ENCODE measurements at places on chromosomes 5 and 9. TPM values are rescaled to one million over a fixed set of nuclear protein-coding genes. Genes with fewer than 3 reads are reported as not detected.

Gene PRKAA1
- 132 TPM for total RNA-seq

Gene KIF24
- total RNA-seq = 3.5 TPM

Gene GABRA1
- not detected for total RNA-seq

DNA sequence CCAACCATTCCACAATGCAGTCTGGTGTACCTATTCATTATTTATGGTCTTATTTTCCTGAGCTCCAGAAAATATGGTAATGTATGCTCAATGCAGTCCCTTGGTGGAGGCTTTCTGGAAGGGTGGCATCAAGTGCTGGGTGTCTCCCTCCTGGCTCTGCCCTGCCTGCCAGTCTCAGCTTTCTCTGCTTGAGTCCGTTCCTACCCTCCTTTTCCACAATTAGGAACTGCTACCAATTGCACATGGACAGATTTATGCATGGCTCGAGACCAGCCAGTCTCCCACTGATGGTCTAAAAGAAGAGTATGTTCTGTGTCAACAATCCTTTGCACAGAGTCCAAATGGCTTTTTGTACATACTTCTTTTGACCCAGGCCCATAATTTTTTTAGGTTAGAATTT lies 189.8 kb downstream of the TLE1 start:
- no peak for DNase-seq

Gene SERF1A
- 8.7 TPM for total RNA-seq

- no peak for DNase-seq
Observed at GRCh38 chr5:1779782-1780613, 19.6 kb downstream of the MRPL36 start.

DNA sequence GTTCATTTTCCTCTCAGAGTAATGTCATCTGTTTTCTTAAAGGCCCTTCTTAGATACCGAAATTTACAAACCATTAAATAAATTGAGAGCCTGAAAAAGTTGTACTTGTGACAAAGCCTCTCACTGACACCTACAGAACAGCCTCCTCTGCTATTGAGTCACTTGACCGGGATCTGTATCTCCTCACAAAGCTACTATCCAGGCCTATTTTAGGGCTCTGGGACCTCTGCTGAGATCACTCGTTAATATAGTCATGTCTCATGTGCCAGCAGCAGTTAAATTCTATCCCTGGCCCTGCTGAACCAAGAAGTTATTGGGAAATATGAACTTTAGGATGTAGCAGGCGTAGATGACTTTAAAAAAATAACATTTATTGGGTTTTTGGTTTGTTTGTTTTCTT lies 31.1 kb downstream of the FBXO38 start:
- no peak for DNase-seq

Gene IL33
- 7.3 TPM for total RNA-seq

Gene SLF1
- total RNA-seq = 16.0 TPM

Gene SV2C
- not detected for total RNA-seq

Gene ARL10
- 13.4 TPM for total RNA-seq

DNA sequence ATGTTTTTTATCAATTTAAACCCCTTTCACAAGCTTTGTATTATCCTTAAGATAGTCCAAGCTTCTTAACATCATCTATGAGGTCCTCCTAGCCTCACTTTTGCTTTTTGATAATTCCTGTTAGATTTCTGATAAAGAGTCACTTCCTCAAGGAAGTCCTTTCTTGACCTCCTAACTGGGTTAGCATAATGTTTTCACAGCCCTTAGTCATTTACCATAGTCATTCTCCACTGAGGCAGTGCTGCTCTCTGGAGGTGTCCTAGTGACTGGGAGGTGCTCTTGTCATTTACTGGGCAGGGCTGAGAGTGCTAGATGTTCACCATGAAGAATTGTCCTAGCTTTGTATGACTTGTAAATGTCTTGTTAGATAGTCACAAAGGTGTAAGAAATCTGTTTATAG lies 26.4 kb downstream of the TNPO1 start:
- DNase-seq = no peak

DNA sequence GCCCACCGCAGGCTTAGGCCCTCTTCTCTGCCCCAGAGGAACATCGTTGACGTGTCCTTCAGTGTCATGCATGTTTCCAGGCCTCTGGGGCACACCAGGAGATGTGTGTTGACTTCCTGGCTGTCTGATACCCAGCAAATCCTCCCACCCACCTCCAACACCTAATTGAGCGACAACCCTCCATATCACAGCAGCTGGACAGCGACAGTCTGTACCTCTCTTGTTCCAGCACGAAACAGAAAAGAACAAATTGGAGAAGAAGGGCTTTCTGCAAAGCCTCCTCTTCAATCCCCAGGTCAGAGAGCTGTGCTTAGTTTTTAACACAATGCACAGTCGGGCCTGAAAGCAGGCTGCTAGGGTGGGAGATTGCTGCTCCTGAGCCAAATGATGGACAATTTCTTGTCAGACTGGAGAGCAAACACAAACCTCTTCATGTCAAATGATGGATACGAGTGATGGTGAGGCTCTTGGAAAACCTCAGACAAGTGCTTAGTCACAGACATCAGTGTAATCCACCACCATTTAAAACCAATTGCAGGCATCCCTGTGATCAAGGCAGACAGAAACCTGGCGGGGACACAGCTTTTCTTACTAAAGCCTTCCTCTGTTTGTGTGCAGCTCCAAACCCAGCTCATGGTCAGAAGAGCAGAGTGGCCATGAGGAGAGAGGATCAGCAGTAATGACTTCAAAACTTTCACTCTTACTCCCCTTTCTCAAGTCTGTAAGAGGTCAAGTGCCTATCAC lies 110.6 kb downstream of the EBF1 start:
- no peak for DNase-seq

DNA sequence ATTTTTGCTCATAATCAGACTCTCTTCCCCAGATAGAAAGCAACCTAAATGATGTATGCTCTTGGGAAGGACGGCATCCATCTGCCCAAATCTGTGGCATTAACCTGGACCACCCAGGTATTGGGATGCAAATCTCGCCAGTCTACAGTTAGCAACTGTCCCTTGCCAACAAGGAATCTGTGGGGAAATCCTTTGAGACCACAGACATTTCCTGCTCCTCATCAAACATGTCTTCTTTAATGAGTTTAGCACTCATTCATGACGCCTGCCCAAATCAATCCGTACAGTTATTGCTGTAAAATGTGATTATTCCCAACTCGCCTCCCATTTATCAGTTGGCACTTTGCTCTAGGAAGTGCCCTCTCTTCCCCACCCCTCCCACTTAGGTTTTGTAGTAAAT lies 7.8 kb downstream of the ROR2 start:
- DNase-seq = peak; percentile 45

DNA sequence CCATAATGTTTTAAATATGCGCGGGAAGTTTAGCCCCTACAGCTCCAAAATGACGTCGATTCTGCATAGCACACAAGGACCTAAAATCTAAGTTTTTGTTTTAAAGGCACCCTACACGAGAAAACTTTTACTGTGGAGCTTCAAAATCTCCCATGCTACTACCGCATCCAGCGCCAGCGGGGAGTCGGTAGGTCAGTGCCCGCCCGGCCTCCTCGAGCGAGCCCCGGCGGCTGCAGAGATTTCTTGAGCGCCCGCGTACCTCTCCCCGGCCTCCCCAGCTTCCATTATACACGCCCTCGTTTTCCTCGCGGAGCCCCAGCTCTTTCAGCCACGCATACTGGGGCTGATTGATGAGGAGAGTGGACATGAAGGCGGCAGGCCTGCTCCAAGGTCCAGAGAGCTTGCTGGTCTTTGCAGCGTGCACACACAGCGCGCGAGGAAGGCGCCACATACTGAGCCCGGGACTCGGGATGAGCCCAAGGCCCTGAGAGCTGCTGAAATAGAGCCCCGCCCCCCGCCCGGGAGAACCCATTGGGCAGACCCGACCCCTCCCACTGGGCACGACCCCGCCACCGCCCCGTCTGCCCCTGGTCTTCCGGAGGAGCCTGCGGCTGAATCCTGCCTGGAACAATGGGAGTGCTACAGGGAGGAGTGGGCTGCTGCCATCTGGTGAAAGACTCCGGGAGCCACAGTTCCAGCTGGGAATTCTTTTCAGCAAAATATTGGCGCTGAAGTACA lies at the start of gene ALDH7A1:
TSS of gene ALDH7A1 (minus strand) at position 472 of the 738 bp plus-strand sequence. CDS start at position 451, 21 bp downstream.
- peak; percentile 94 for DNase-seq

- peak; percentile 42 for DNase-seq
Observed at GRCh38 chr5:115948091-115948534, 14.2 kb upstream of the LVRN start.

Gene SCGB3A2
- not detected for total RNA-seq

Gene ARID3C
- not detected for total RNA-seq

GRCh38 chr5:109868737-109869136 lies 179.0 kb downstream of the MAN2A1 start:
- no peak for DNase-seq

DNA sequence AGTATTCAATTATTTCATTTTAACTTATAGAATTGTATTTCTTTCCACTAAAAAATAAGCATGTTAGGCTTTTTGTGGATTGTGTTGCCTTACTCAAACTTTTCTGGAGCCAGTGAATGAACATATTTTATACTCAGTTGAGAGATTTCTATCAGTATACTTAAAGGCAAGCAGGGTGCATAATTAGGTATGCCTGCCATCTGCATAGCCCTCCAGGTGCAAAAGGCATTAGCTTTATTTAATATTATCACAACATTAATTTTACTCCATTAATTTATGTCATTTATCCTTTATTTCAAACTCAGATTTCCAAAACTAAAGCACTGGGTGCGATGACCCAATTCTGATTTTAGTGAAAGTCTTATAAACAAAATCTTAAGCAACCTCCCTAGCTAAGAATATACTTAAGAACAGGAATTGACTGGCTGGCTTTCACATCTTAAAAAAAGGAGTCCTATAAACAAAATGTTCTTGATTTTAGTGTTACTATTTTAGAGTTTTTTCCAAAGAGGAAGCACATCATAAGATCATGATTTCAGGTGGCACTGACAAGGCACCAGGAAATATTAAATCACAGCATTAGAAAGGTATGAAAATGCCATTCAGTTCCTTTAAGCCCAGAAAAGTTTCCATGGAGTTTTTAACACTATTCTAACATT lies 178.4 kb downstream of the MPDZ start:
- DNase-seq = no peak

DNA sequence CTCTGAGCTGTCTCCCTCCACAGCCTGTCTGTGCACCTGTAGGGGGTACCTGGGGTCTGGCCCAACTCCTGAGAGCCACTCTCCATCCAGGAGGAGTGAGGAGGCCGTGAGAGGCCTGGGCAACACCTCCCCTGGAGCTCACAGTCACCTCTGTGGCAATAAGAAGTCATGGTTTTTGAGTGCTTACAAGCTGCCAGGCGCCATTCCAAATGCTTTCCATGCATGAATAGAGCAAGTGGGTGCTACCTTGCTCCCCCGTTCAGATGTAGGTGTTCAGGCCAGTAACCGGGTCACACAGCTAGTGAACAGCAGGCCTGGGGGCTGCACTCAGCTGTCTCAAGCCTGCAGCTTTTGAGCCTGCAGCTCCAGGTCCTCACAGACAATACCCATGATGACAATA lies 30.6 kb downstream of the CORO2A start:
- no peak for DNase-seq

GRCh38 chr9:91852801-91853347 lies 97.2 kb downstream of the ROR2 start:
- DNase-seq = no peak

DNA sequence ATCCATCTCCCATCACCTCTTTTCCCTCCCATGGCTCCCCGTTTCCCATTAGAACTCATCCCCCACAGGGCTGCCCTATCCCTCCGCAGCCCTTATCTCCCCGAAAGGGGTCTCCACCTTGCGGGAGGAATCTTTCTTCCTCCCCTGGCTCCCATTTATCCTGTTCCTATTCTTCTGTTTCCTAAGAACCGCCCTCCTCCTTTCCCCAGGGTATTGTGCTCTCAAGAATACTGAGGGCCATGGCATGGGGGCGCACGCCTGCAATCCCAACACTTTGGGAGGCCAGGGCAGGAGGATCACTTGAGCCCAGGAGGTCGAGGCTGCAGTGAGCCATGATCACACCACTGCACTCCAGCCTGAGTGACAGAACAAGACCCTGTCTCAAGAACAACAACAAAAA lies 665 bp downstream of the CD72 start:
- DNase-seq = no peak

Gene IFNA21
- total RNA-seq = not detected

GRCh38 chr9:13983607-13984006 lies 330.3 kb downstream of the NFIB start:
- DNase-seq = no peak

GRCh38 chr5:137629646-137630045 lies 106.2 kb downstream of the KLHL3 start:
- peak; percentile 50 for DNase-seq

Gene PCDHA13
- under 0.01 TPM for total RNA-seq

- peak; percentile 85 for DNase-seq
Observed at GRCh38 chr5:10590226-10590999, 26.5 kb downstream of the ANKRD33B start.

GRCh38 chr5:40518485-40518917 lies 161.2 kb upstream of the PTGER4 start:
- no peak for DNase-seq

Gene LCN15
- total RNA-seq = not detected

- no peak for DNase-seq
Observed at GRCh38 chr9:91163773-91164471, 197.8 kb downstream of the AUH start.

Gene HAND1
- not detected for total RNA-seq

- peak; percentile 92 for DNase-seq
Observed at GRCh38 chr5:138975098-138975847, 100.1 kb upstream of the LRRTM2 start.

DNA sequence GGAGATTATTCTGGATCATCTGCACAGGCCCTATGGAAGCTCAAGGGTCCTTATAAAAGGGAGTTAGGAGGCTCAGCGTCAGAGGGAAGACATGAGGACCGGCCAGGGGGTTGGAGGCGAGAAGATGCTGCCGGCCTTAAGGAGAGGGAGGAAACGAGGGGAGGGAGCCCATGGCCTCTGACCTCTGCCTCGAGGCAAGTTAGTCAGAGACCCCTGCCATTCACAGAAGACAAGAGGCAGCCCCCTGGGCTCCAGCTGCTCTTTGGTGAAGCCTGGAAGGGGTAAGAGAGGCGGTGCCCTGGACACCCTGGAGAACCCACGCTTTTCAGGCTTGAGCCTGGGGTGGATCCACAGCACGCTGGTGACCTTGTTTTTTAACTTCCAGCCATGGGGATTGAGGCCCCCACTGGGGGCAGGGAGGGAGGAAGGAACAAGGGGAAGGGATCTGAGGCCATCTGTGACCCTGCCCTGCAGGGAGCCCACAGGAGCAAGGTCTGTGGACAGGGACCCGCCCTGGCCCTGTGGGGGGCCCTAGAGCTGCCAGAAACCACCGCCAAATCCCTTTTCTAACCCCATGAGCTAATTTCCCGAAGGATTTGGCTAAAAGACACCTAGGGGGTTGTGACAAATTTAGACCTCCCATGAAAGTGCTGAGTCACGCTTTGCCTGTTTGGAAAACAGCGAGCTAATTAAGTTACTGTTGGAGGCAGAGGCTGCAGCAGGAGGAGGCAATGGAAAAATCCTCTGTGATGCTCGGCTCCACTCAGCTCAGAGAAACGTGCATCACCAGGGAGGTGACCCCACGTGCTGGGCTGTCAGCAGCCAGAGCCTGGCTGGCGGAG lies 49.7 kb downstream of the OLFM1 start:
- peak; percentile 8 for DNase-seq

All from fibroblast of villous mesenchyme (primary cell).